ENCODE measurements at places on chromosomes 3 and 15.

- DNase-seq = no peak
Observed at GRCh38 chr3:97347780-97348179, 416.8 kb upstream of the ARL6 start.

- peak; percentile 29 for DNase-seq
Observed at GRCh38 chr3:100210772-100211135, 50.0 kb upstream of the TBC1D23 start.

- DNase-seq = no peak
Observed at GRCh38 chr3:42345811-42346210, 64.6 kb downstream of the LYZL4 start.

- no peak for DNase-seq
Observed at GRCh38 chr3:149247929-149248691, 26.5 kb upstream of the CP start.

- no peak for DNase-seq
Observed at GRCh38 chr3:126267169-126267975, 87.0 kb upstream of the ALDH1L1 start.

DNA sequence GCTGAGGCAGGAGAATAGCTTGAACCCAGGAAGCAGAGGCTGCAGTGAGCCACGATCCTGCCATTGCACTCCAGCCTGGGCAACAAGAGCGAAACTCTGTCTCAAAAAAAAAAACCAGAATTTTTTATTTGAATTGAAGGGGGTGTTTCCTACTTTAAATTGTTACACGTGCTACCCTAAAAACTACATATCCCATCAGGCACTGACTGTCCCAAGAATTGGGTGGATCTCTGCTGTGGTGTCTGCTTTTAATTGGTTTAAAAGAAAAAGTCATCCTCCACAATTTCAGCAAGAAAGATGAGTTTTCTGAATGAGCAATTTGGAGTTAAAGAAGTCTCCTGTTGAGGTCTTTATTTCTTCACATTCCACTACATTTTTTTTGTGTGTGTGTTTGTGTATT is 2.1 kb downstream of the PDIA3 start:
- DNase-seq = peak; percentile 46

DNA sequence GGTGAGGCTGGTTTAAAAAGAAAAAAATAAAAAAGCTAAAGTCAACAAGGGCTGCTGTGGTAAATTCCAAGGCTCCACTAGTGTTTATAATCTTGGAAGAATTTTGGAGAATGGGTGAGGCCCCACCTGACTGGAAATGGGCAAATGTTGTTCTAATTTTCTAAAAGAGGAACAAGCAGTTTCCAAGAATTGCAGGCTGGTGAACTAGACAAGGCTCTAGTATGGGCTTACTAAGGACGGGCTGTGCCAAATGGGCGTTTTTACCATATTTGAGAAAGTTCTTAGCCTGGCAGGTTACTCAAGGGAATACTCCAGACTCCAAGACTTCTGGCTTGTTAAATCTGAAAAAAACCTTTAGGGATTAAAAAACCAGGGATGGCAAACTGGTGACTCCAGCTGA is 67.0 kb upstream of the ABHD2 start:
- DNase-seq = no peak

DNA sequence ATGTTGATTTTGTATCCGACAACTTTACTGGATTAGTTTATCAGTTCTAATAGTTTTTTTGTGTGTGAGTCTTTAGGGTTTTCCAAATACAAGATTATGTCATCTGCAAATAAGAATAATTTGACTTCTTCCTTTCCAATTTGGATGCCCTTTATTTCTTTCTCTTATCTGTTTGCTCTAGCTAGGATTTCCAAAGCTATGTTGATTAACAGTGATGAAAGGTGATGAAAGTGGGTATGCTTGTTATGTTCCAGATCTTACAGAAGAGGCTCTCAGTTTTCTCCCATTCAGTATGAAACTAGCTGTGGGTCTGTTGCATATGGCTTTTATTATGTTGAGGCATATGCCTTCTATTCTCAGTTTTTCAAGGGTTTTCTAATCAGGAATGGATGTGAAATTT is 56.4 kb upstream of the CHRNB4 start:
- DNase-seq = no peak

DNA sequence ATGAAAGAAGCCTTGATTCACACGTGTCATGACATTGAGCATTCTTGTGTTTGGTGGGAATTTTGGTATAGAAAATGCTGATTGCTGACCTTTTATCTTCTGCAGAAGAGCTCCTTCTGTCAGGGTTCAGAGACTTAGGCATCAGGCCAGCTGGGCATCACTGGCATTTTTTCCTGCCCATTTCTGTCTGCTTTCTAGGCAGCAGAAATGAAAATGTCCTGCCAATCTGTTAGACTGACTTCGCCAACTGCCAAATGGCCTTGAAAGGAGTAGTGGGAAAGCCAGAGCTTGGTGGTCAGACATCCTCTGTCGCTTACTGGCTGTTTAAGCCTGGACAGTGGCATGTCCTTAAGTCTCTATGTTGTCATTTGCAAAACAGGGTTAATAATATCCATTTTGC is 57.4 kb downstream of the EEFSEC start:
- DNase-seq = no peak

- DNase-seq = no peak
Observed at GRCh38 chr15:57329582-57330367, 46.5 kb upstream of the CGNL1 start.

- DNase-seq = no peak
Observed at GRCh38 chr3:156471431-156471830, 83.5 kb downstream of the SSR3 start.

GRCh38 chr3:37739579-37740290 is 121.9 kb upstream of the CTDSPL start:
- no peak for DNase-seq

- no peak for DNase-seq
Observed at GRCh38 chr3:152229692-152230091, 39.0 kb upstream of the MBNL1 start.

DNA sequence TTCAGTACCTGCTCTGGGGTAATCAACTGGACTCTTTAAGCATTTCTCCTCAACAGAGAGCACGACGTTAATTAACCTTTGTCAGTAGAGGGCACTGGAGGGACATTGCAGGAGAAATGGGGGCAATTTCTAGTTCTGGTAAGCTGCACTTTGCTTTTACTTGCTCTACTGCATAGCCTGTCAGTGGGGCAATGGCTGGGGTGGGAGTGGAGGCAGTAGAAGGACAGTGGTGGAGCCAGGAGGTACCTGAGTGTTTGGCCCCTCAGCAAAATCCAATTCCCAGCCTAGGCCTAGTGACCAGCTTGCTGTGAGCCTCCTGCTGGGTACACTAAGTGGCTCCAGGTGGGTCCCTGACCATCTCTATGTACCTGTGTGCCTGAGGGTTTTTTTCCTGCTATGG is 18.3 kb upstream of the MED12L start:
- DNase-seq = no peak

GRCh38 chr3:27105904-27106303 is 263.3 kb downstream of the NEK10 start:
- DNase-seq = no peak

DNA sequence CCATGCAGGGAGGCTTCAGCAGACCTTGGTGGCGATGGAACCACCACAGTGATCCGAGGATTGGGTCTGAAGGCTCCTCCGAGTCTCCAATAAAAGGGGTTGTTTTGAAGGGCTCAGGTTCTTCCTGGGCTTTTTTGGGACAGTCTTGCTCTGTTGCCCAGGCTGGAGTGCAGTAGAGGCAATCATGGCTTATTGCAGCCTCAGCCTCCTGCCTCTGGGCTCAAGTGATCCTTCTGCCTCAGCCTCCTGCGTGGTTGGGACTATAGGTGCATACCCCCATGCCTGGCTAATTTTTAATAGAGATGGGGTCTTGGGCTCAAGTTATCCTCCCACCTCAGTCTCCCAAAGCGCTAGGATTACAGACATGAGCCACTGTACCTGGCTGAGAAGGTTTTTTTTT is 84.8 kb downstream of the IGF1R start:
- DNase-seq = no peak

DNA sequence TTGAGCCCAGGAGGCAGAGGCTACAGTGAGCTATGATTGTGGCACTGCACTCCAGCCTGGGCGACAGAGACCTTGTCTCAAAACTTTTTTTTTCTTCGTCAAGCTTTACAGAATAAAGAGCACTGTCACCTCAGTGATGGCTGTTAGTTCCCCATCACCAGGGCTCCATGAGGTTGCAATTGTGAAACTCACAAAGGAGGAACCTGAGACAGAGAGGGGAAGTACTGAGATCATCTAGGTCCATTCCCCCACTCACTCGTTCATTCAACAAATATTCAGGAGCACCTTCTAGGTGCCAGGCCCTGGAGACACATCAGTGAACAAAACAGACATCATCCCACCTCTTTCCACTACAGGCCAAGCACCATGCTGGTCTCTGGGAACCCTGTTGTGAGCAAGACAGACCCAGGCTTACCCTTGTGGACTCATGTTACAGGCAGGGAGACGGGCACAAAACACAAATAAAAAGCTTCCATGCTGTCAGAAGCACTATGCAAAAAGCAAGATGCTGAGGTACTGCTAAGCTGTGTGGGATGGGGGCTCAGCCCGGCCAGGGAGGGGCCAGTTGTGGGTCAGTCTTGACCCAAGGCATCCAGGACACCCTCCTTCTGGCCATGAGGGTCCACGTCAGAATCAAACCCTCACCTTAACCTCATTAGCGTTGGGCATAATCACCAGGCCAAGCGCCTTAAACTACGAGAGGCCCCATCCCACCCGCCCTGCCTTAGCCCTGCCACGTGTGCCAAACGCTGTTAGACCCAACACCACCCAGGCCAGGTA is 2.1 kb upstream of the RHO start:
- DNase-seq = no peak

GRCh38 chr3:96706509-96706908 is 107.9 kb upstream of the EPHA6 start:
- DNase-seq = no peak

DNA sequence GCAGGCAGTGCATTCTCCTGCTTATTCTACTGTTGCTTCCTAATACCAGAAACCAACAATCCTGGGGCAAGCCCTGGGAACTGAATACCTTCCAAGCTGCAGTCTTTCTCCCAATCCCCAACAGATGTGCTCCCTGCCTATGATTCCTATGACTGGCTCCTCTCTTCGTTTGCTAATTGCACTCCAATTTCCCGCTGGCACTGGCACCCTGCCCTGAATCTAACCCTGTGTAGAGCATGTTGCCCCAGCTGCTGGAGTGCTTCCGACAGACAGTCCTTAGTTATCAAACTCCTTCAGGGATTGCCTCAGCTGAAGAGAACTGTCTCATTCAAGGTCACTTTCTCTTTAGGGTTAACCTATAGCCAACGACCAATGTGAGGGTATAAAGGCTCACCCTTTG is 214.1 kb downstream of the NECTIN3 start:
- no peak for DNase-seq

GRCh38 chr3:73774645-73775044 is 149.9 kb upstream of the PDZRN3 start:
- DNase-seq = no peak

- DNase-seq = no peak
Observed at GRCh38 chr15:100966997-100967396, 47.8 kb downstream of the LRRK1 start.

- DNase-seq = no peak
Observed at GRCh38 chr15:81113204-81113657, 20.8 kb upstream of the CFAP161 start.

DNA sequence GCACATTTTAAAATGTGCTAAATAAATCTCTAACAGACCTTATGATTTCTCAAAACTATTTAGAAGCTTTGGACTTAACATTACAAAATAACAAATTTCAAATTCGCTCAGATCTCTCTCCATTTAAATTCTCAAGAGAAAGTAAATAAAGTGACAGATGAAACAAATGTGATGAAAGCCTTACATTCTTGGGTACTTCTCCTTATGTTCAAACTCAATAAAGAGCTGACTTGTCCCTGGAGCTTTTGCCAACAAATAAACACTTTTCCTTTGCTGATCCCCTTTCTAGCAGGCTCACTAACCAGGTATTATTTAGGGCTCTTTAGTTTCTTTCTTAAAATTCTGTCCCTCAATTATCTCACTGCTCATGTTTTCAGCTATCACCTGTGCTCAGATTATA is 259.1 kb upstream of the ARPP21 start:
- DNase-seq = no peak

- DNase-seq = no peak
Observed at GRCh38 chr3:146274833-146275232, 23.9 kb upstream of the PLSCR4 start.

- no peak for DNase-seq
Observed at GRCh38 chr3:193865896-193866480, 270.0 kb upstream of the HES1 start.

- no peak for DNase-seq
Observed at GRCh38 chr3:171741377-171741776, 68.9 kb downstream of the PLD1 start.

DNA sequence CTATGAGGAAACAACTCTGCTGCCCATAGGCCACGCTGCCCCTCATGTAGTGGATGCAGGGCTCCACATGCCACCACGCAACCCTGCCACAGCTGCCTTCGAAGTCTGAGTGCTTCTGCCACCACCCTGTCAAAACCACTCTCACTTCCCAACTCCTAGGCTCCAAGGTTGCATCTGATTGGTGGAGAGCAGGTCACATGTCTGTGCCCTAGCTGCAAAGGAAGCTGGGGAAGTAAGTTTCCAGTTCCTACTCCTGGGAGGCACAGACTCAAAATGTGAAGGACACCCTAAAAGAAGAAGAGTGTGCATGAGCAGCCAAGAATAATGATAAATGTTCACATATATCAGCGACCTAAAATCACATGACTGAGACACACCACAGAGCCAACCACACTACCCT is 31.9 kb upstream of the TICRR start:
- DNase-seq = no peak

GRCh38 chr15:56202701-56203100 is 41.0 kb downstream of the RFX7 start:
- DNase-seq = no peak

DNA sequence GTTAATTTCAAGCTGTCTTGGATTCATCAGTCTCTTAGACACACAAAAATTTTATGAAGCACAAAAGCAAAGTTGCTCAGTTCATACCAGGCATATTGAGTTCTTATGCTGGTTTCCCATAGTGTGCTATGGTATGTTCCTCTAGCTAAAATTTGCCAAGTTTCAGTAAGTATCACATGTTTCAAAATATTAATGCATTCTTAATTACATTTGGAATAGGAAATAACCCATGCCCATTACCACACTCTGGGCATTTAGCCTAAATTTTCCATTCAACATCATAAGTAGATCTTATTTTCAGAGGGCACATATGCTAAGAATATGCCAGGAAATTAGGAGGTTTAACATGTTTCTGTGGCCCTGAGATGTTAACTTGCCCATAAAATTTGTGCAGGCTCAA is 289.9 kb downstream of the SHOX2 start:
- no peak for DNase-seq

GRCh38 chr15:73394782-73395181 is 26.0 kb upstream of the HCN4 start:
- DNase-seq = no peak

GRCh38 chr3:184479426-184480126 is 82.0 kb upstream of the EPHB3 start:
- DNase-seq = no peak
